WTC11 (cell line): ENCODE measurements at places on chromosomes 11 and 22.

DNA sequence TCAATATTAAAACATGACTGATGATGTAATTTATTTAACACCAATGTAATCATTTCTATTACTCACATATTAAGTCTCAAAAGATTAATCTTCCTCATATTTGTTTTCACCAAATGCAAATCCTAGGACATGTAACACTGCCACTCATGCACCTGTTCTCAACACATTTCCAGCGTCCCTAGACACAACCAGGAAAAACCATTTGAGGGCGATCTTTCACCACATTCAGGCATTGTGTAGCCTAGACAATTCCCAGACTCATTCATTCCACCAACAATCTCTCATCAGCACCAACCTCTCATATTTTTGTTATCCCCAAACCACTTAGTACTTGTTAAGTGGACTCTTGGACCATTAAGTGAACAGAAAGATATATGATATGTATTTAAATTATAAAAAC, 66.1 kb downstream of the SLC36A4 start:
- DNase-seq, result no peak

- DNase-seq, result no peak
Measured at GRCh38 chr11:12187399-12187798, 77.0 kb downstream of the MICAL2 start.

DNA sequence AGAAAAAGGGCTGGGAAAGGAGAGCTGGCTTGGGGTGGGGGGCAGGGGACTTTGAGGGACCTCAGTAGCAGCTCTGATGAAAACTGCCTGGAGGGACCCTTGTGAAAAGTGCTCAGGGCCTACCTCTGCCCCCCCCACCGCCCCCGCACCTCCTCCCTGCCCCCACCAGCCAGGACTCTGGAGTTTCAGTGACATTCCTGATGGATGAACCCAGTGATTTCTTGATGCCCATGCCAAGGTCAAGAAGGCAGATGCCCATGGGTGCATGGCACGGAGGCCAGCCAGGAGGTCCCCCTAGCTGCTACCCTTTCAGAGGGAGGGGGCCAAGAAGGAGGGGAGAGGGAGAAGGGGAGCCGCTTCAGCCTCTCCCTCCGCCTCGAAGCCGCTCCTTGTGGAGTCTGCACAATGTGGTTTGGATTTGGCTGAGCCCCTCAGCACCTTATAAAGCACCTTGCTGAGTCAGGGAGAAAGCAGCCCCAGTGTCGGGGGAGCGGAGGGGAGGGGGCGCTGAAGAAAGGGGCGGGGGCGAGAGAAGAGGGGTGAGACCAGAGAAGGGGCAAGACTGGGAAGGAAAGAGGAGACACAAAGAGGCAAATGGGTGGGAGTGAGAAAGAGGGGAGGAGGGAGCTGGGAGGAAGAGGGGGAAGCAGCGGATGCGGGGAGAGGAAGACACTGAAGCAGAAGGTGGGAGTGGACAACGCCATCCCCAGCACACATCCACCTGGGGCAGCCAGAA, 2.1 kb upstream of the CLCF1 start:
- DNase-seq, result no peak

DNA sequence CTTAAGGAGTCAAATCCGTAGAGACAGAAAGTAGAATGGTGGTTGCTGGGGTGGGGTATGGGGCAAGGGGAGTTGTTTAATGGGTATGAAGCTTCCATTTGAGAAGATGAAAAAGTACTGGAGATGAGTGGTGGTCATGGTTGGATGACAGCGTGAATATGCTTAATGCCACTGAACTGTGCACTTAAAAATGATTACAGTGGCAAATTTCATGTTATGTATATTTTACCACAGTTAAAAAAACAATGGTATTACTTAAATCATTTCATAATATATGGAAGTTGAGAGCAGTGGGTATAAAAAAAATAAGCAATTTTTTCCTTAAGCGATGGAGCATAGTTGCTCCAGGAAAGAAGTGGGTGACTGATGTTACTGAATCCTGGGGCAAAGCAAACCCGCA, 67.1 kb downstream of the C22orf31 start:
- DNase-seq, result no peak

GRCh38 chr11:76782531-76783293, 444 bp upstream of the TSKU start:
- DNase-seq, result peak; percentile 95

DNA sequence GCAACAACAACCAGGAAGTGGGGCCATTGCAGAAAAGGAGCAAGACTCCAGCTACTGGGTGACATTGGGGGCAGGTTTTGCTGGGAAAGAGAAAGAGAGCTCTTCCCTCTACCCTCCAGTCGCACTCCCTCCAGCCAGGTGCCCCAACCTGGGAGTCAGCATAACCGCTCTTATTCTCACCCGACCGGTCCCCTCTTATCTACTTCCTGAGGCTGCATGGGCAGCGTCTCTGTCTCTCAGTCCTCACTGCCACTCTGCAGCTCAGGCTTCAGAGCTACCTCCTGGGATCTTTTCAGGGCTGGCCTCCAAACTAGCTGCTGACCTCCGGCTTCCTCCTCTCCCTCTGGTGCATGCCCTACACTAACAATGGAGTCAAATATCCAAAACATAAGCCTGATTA, 5.1 kb downstream of the ZNF70 start:
- DNase-seq, result no peak

DNA sequence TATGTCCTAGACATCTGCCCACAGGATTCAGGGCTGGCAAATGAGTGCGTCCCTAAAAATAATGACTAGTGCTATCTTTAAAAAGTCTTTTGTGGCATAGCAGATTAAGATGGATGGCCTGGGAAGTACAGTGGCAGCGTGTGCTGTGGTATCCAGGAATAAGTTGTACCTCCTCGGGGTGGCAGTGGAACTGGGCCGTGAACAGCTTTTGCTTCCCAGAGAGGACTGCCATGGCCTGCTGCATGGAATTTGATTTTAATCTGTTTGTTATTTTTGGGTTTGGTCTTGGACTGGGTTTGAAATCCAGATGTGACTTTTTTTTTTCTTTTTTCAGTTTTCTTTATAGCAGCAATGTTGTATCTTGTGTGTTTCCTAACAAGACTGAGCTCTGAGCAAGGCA, 71.3 kb upstream of the PARVG start:
- DNase-seq, result no peak

- peak; percentile 42 for DNase-seq
Measured at GRCh38 chr11:113906038-113906437, 1.4 kb downstream of the HTR3B start.

DNA sequence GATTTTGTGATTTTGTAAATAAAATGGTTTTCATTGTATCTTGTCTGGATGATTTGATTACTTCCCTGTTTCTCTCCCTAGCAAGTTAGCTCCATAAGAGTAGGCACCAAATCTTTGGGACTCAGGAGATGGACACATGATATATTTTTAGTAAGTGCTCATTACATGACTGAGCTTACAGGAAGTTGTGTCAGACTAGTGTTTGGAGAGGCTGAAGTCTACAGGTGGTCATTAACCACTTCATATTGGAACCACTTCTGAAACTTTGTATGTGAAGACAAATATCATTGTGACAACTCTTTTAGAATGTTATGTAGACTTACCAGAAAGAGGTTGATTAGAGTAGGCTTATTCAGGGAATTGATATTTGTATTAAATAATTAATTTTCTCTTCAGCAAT, 19.1 kb downstream of the ARHGAP42 start:
- no peak for DNase-seq

GRCh38 chr11:57403802-57404147, 13.3 kb upstream of the PRG2 start:
- DNase-seq, result no peak

- DNase-seq, result peak; percentile 97
Measured at GRCh38 chr22:26512149-26512793, at the start of gene TFIP11. TFIP11 (minus strand) TSS chr22:26512473; CDS start chr22:26510272, 2,201 bp downstream.

DNA sequence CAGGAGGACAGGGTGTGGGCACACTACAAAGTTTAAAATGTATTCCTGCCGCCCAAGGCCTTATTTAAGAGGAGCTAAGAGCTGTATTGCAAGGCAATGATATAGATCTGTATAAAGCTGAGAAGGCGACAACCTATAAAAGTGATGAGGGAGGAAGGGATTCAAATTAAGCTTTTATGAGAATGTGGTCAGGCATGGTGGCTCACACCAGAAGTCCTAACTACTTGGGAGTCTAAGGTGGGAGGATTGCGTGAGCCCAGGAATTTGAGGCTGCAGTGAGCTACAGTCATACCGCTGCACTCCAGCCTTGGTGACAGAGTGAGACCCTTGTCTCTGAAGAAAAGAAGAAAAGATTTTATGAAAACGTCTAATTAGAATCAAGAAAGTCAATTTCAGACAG, 9.7 kb upstream of the GLB1L3 start:
- no peak for DNase-seq

DNA sequence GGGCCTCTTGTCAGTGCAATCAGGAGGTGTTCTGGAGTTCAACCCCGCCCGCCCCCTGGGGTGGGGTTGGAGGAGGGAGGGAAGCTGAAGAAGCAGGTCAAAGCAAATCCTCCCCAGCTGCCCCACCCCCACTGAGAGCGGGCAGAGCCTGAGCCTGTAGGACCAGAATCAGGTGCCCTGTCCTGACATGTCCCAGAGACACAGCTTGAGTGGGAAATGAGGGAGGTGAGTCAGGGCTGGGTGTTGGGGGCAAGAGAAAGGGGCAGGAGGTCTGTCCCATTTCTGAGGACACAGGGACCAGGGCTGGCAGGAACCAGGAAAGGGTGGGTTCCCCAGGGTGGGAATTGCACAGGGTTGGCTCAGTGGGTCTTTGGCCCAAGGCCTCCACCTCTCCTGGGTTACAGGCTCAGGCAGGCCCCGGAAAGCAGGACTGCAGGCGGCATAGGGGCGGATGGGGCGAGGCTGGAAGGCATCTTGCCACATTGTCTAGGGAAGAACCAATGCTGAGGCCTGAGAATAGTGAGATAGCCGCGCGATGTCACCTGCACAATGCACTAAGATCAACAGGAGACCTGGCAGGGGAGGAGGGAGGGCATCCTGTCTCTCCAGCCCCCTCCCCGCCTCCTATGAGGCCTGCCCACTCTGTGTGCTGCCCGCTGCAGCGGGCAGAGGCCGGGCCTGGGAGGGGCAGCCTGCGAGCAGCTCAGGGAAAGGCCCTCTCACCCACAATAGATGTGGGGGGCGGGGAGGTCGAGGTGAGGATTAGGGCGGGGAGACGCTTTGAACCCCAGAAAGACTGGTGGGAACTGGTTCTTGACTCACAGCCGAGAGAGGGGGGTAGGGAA, 32.4 kb downstream of the NECTIN1 start:
- DNase-seq, result no peak

- no peak for DNase-seq
Measured at GRCh38 chr22:31508536-31508935, 12.2 kb downstream of the SFI1 start.

GRCh38 chr11:121300313-121300971, 7.9 kb downstream of the SC5D start:
- no peak for DNase-seq

DNA sequence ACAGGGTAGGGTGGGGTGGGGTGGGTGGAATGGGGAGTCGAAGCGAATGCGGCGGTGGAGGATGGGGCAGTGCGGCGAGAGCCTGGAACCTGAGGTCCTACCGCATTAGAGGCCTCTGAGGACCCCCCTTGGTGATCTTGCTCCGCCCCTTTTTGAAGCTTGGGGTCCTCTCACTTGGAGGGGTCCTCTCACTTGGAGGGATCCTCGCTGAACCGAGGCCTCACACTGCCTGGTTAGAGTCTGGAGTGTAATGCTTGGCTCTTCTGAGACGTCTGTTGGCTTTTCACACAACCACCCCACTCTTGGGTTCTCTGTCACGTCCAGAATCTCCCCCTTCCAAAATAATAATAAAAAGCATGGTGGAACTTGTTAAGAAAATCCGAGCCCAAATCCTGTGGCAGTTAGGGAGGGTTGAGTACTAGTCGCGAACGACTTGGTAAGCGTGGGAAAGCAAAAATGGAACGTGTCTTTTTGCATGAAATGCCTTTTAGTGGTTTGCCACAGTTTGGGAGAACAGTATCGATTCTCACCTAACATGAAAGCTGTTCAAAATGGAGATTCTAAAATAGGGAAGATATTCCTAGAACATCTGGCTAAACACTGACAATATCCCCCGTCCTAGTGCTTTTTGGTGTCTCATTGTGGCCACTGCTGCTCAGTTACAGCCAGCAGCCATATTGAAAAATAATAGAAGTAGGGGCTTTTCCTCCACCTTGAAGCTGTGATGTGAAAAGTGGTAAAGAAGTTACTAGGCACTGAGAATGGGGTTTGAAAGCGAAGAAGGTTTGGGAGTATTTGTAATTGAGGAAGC, 822 bp downstream of the RBX1 start:
- DNase-seq, result no peak

- DNase-seq, result no peak
Measured at GRCh38 chr22:36171941-36172340, 11.4 kb upstream of the APOL3 start.

GRCh38 chr11:124861670-124862069, 3.6 kb upstream of the ROBO3 start:
- DNase-seq, result no peak

DNA sequence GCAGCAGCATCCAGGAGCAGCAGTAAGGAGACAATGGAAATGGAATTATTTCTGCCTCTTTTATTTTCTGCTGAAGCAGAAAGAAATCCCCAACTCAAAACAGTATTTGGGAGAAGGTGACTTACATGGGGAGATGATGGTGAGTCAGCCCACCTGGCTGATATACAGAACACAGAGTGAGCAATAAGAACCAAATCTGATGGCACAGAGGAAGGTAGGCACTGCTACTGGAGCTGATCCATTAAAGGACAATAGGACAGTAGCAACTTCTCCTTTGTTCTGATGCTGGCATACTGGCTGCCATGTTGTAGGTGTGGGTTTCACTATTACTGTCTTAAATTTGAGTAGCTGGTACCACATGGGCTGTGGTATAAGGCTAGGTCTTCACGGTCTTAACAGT, 45.2 kb downstream of the CLPB start:
- DNase-seq, result no peak

GRCh38 chr11:121429556-121429955, 22.6 kb upstream of the SORL1 start:
- DNase-seq, result no peak

DNA sequence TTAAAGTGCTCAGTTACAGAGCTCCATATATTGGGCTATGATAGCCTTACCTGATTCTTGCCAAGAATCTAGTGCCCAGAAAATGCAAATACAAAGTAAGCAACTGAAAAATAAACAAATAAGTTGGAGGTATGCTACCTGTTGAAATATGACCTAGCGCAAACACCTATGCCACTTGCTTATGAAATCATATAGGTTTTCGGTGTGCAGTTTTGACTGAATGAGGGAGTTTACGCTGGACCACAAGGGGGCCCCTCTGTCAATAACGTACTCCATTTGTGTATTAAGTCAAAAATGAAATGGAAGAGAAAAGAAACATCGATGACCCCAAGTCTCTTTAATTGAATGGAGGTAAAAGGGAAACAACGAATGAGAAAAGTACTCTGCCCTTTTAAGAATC, 84.9 kb upstream of the TRIM77 start:
- DNase-seq, result no peak

DNA sequence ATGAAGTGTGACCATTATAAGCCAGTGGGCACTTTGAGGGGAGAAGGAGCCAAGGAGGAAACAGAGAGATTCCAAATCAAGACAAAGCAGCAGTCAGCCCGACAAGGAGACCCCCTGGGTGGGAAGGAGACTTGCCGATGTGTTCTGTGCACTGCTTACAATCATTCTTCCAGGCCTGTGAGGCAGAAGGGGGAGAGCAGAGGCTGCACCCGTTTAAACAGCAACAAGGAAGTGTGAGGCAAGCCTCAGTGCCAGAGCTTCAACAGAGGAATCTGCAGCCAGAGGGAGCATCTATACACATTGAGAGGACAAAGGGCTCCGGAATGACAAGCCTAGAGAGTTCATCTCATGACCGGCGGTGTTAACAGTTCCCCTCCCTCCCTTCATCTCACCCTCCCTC, 121.1 kb downstream of the NXPE2 start:
- DNase-seq, result peak; percentile 32
